ENCODE measurements at places on chromosomes 11 and 22.

DNA sequence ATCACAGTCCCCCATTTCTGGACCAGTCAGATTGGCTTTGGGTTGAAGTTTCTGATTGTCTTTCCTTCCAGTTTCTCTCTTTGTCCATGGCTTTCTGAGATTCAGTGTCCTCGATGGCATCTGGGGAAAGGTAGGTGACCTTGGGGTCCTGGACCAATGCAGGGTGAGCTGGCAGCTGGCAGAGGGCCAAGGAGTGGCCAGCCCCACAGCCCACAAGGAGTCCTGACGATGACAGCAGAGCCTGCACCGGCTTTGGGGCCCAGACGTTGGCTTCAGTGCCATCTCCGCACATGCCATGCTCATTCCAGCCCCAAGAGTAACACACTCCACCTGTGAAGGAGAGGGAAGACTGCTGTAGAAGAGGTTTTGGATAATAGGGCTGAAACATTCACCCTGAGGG, 53.5 kb downstream of the KCNC1 start:
- no peak for DNase-seq

DNA sequence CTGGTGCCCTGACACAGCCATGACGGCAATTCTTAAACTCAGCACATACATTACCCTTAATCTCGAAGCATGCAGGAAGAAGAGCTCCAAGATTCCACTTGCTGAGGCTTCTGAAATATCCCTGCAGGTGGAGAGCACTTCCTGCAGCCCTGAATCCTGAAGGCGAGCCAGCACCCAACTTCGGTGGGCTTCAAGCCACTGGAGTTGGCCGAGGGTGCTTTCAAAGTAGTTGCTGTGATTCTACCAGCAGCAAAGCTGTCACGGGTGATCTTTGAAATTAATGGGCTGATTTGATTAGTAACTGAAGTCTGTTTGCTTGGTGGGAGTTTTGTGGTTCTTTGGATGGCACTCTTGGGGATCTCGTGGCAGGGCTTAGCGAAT, 9.0 kb upstream of the FTH1 start:
- no peak for DNase-seq

- no peak for DNase-seq
These were observed 29.2 kb downstream of the CPT1A start for GRCh38 chr11:68812526-68812925.

- DNase-seq = no peak
These were observed 54.9 kb upstream of the LMO1 start for GRCh38 chr11:8318536-8318935.

GRCh38 chr11:122703541-122704272, 48.2 kb downstream of the UBASH3B start:
- no peak for DNase-seq

GRCh38 chr11:1858154-1858553, 5.3 kb downstream of the LSP1 start:
- DNase-seq = no peak

Measured in BJ (cell line).